Activated T-helper 9 cell treated with anti-CD3 and anti-CD28 coated beads, Interleukin-2, amount 50 U/mL, for 16 hours (primary cell): ENCODE measurements at places on chromosomes 5 and 9.

DNA sequence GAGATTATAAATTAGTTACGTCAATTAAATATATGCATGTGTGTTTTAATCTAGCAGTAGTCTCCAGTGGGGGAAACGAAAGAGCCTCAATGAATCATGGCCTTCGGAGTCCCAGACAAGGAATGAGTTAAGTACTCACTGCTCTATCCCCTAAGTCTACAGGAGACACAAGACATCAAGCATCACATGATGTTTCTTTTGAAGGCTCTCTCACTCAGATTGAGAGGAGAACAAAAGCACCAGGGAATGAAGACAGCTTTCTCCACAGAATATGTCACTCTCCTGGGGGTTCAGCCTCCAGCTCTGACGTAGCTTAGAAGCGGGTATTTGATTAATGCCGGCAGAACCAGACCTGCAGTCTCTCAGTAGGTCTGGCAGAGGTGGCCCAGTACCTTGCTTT, 381.4 kb downstream of the ACTL7B start:
- no peak for DNase-seq

GRCh38 chr5:143304836-143305475, 98.5 kb downstream of the NR3C1 start:
- no peak for DNase-seq

DNA sequence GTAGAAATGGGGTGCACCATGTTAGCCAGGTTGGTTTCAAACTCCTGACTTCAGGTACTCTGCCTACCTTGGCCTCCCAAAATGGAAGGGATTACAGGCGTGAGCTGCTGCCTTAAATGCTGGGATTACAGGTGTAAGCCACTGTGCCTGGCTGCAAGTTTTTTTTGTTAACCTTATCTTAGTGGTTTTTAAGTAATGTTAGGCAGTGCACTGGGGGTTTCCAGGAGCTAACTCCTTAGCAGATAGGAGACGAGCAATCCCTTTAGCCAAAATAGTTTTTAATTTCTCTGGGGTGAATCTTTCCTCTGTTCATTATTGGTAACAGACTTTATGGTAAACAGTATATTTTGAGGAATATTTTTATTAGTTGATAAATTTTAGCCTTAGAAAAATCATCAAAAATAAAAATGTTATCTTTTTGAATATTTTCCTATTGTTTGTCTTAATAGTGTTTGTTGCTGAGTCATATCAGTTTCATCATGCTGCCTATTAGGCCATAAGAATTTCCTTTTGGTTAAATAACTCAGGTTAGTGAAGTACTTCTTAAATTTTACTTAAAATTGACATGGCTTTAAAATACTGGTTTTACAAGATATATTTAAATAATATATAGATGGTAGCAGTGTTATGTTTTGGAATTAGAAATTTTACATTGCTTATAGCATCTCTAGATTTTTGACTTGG, 37.9 kb downstream of the LMNB1 start:
- DNase-seq, result no peak

DNA sequence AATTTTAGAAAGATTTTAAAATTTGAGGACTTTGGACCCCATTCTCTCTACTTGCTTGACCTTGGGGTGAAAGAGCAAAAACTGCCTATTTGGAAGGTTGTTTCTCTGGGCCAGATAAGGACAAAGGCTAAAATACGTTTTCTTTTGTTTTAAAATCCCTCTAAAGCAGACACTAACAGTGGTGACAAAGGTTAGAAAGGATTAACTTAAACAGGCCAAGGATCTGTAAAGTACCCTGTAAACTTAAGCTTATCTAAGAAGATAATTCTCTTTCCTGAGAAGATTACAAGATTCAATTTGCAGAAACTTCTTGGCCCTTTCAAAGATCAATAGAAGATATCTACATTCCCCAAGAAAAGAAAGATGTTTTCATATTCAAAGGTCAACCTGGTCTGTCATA, 12.1 kb downstream of the TRPM6 start:
- no peak for DNase-seq

DNA sequence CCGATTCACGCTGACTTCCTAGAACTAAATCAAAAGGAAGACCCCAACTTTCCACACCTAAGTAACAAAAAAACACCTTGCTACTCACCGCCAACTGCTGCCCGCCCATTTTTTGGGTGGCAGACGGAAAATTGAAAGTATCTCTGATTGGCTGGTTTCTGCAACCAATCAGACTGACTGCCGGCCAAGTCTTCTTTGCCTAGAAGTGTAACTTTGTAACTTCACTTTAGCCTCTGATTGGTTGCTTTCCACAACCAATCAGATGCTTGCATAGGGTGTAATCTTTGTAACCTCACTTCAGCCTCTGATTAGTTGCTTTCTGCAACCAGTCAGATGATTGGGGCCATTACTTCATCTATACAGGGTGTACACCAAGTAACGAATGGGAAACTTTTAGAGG, 42.6 kb upstream of the ANKH start:
- no peak for DNase-seq

- DNase-seq, result no peak
These were observed 843.9 kb upstream of the DMAC1 start for GRCh38 chr9:8643464-8643863.
